ENCODE measurements at places on chromosomes 12 and 14.

- no peak for DNase-seq
These were observed 122.9 kb upstream of the AEBP2 start for GRCh38 chr12:19316425-19316824.

DNA sequence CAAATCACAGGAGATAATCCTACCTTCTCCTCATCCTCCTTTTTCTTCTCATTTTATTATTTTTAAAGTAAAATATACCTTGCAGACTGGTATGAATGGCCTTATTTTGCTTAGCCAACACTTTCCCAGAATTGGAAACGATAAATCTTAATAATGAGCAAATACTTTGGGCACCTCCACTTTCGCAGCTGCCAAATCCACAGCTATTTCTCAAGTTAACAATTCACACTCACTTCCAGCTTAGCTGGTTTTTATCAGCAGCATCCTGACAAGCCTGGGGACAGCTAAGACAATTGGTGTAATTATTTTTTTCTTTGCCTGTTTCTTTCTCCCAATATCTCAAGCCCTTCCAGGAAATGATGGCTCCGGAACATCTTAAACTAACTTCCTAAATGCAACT lies 867.5 kb upstream of the TMEM132C start:
- no peak for DNase-seq

- DNase-seq, result no peak
These were observed 567.2 kb downstream of the SNAPC1 start for GRCh38 chr14:62329427-62329826.

- DNase-seq, result no peak
These were observed 442.8 kb upstream of the FBXO33 start for GRCh38 chr14:39875028-39875427.

- DNase-seq, result no peak
These were observed 525 bp upstream of the FAR2 start for GRCh38 chr12:29148596-29148910.

DNA sequence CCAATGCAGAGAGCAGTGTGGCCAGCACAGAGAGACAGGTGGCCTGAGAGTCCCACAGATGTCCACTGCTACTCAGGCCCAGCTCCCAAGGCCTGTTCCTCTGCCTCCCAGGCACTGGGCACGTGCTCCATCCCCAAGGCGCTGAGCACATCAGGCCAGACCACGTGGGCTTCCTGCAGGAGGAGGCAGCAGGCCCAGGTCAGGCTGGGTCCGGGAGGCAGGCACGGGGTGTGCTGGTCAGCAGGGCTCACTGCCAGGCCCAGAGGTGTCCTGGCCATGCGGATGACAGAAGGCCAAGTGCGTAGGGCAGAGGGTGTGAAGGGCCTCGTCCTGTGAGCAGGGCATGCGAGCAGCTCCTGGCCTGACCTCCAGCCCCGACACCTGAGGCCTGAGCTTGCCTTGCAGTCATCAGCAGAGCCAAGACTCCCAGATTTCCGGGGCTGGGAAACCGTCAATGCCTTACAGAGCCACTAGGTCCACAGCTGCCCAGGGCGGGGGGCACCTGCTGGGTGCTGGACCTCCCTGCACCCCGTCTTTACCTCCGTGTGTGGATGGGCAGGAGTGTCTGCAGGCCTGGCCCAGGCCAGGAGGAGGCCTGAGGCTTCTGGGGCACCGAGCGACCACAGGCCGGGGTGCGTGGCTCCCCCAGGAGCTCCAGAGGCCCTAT lies 14.9 kb downstream of the TRMT61A start:
- DNase-seq, result no peak

GRCh38 chr14:39005044-39005880 lies 97.8 kb downstream of the SEC23A start:
- no peak for DNase-seq

- no peak for DNase-seq
These were observed 162.6 kb downstream of the MYRFL start for GRCh38 chr12:69987579-69988091.

GRCh38 chr14:105419195-105420091 lies at the start of gene MTA1:
MTA1 (plus strand) TSS chr14:105419827; CDS start chr14:105420036, 209 bp downstream.
- no peak for DNase-seq

GRCh38 chr14:75837151-75837787 lies 144.5 kb downstream of the TGFB3 start:
- no peak for DNase-seq

- no peak for DNase-seq
These were observed 302.9 kb upstream of the TBX3 start for GRCh38 chr12:114986849-114987248.

DNA sequence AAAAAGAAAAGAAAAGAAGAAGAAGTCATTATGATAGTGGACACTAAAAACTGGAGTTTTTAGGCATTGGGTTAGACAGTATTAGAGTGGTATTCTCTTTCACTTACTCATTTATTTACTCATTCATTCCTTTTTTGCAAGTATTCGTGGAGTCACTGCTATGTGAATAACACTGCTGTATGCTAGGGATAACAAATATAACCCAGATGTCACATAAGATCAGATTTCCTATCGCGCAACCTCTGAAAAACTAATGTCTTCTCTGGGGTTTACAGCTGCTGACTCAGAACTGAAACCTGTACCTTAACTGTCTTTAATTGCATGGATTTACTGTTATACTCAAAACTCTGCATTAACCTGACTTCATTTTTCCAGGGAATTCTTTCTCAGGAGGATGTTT lies 353.7 kb downstream of the LRIG3 start:
- no peak for DNase-seq

GRCh38 chr12:13165617-13166041 lies 30.9 kb upstream of the EMP1 start:
- no peak for DNase-seq

- no peak for DNase-seq
These were observed 151.5 kb downstream of the ATXN7L3B start for GRCh38 chr12:74689071-74689655.

DNA sequence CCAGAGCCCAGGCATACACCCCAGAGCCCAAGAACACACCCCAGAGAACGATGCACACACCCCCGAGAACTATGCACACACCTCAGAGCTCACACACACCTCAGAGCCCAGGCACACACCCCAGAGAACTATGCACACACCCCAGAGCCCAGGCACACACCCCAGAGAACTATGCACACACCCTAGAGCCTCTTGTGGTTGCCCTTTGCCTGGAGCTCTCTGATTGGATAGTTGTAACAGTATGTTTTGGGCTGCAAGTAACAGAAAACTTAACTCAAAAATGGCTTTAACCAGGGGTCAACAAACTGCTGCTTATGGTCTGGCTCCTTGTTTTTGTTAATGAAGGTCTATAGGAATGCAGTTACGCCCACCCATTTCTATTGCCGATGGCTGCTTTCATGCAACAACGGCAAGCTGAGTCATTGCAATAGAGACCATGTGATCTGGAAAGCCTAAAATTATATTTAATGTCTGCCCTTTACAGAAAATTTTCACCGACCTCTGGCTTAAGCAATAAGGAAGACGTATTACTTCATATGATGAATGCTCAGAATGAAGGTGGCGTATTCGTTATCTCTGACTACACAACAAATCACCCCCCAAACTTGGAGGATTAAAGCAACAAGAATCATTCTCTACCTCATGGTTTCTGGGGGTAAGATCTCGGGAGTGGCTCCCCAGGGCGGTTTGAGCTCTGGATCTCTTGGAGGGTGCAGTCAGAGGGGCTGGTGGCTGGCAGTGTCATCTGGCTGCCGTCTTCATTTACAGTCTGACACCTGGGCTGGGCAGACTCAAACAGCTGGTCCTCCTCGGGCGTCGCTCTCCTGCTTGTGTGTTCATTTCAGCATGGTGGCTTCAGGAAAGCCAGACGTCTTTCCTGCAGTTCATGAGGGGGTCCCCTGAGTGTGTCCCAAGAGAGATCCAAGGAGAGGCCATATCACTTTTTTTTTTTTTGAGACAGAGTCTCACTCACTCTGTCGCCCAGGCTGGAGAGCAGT lies 66.3 kb upstream of the NCOR2 start:
- DNase-seq, result no peak

- DNase-seq, result no peak
These were observed 1.6 kb downstream of the SUDS3 start for GRCh38 chr12:118377884-118378470.

DNA sequence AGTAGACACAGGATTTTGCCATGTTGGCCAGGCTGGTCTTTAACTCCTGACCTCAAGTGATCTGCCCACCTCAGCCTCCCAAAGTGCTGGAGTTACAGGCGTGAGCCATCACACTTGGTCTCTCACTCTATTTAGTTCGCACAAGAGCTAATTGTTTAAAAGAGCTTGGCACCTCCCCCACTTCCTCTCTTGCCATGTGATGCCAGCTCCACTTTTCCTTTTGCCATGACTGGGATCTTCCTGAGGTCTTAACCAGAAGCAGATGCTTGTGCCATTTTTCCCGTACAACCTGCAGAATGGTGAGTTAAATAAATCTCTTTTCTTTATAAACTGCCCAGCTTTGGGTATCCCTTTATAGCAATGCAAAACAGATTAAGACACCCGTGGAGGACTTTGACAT lies 200.1 kb upstream of the FRMD6 start:
- no peak for DNase-seq

- DNase-seq, result no peak
These were observed 6.2 kb downstream of the TTLL5 start for GRCh38 chr14:75667099-75667765.

GRCh38 chr14:38079886-38080285 lies 127.8 kb upstream of the SSTR1 start:
- no peak for DNase-seq

- DNase-seq, result no peak
These were observed 84.8 kb downstream of the PEBP1 start for GRCh38 chr12:118220702-118221101.

- no peak for DNase-seq
These were observed 128.7 kb upstream of the C14orf180 start for GRCh38 chr14:104450811-104451401.

DNA sequence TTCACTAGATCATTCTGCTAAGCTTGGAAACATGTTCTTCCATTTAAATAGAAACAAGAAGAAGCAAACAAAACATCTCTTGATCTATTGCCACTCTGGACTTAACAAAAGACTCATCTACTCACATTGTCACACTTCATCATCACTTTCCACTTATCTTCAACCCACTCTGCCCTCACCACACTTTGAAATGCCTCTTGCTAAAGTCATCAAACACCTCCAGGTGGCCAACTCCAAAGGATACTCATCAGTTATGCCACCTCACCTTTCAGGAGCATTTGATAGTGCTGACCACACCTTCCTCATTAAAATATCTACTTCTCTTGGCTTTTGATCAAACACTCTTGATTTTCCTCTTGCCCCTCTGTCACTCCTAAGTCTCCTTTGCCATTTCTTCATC lies 7.2 kb downstream of the EFCAB11 start:
- DNase-seq, result no peak

DNA sequence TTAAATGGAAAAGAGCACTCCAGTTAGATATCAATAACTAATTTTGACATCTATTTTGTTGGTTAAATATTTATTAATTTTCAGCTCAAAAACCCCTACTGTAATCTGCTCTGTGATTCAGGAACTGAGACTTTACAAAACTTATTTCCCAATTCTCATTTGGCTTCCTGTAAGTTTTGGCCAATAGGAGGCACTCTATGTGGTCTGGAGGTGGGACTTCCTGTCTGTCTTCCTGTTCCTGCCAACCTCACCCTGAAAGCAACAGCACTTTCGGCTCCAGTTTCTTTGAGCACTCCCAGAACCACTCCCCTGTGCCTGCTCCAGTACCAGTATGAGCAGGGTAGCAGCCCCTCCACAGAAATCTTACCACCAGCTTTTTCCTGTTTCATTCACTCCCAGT lies 1027.0 kb downstream of the VRK1 start:
- no peak for DNase-seq

DNA sequence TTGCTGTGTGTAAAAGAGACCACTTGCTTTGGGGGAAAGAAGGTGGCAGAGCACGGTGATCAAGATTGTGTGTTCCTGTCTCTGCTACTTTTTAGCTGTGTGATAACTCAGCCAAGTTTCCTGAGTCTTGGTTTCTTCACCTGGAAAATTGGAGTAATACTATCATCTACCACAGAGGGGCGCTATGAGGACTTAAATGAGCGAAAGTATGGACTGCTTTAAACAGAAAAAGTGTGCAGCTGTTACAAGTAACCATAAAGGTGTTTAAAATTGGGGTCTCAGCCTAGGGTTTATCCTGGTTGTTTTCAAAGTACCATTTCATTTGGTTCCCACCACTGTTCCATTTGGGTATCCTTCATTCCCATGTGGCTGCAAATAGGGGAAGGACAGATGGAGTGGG lies 65.9 kb upstream of the WSCD2 start:
- no peak for DNase-seq

- DNase-seq, result no peak
These were observed 526.6 kb upstream of the CCDC196 start for GRCh38 chr14:65959563-65960024.

DNA sequence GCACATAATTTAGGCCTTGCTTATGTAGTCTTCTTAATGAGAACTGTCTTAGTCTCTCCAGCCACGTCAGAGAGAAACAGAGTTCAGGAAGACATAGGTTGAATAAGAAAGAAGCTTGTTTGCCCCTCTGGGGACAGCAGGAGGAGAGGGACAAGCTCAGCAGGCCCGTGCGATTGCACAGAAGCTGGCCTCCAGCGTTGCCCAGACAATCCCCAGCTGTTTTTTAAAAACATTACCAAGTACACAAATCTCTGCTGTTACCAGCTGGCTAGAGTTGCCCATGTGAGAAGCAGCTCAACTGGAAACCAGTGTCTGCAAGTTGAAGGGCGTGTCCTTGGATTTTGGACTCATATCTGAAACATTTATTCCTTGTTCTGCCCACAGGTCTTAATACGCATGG lies 232.6 kb downstream of the EFCAB11 start:
- DNase-seq, result no peak

DNA sequence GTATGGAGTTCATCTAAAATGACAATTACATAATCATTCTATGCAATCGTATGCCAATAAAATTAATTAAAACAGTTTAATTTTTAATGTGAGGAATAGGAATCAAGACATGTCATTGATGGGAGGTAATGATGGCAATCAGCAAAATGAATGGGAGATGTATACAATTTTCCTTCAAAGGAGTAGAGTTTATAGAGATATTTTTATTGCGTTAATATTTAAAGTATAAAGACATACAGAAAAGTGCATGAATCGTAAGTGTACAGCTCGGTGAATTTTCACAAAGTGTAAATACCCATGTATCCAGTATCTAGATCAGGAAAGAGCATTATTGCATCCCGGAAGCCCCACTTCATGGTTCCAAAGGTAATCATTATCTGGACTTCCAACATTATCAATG lies 1.2 kb downstream of the MIPOL1 start:
- DNase-seq, result no peak

- no peak for DNase-seq
These were observed 18.7 kb downstream of the MANSC1 start for GRCh38 chr12:12331244-12331771.

- DNase-seq, result no peak
These were observed 50.1 kb downstream of the ZC3H14 start for GRCh38 chr14:88612981-88613380.

DNA sequence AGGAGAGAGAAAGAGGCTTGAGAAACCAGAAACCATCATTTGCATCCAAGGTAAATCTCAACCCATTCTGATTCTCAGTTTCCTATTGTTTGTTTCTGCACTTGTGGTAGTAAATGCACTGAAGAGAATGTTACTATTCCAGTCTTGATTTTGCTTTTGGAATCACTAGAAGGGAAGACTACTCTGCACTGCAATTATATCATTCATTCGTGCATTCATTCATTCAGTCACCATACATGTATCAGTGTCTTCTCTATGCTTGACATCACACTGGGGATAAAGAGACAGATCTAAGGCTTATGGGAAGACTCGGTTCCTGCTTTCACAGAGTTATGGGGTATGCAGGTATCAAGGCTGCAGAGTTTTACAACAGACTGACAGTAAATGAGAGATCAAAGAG lies 90.3 kb upstream of the EGLN3 start:
- no peak for DNase-seq

GRCh38 chr12:96513166-96513565 lies 23.8 kb downstream of the CFAP54 start:
- no peak for DNase-seq

Data from NCI-H187 treated with DMSO at 0.1 percent for 48 hours (cell line).